NCI-H2171 (cell line): ENCODE measurements at places on chromosomes 11 and 22.

DNA sequence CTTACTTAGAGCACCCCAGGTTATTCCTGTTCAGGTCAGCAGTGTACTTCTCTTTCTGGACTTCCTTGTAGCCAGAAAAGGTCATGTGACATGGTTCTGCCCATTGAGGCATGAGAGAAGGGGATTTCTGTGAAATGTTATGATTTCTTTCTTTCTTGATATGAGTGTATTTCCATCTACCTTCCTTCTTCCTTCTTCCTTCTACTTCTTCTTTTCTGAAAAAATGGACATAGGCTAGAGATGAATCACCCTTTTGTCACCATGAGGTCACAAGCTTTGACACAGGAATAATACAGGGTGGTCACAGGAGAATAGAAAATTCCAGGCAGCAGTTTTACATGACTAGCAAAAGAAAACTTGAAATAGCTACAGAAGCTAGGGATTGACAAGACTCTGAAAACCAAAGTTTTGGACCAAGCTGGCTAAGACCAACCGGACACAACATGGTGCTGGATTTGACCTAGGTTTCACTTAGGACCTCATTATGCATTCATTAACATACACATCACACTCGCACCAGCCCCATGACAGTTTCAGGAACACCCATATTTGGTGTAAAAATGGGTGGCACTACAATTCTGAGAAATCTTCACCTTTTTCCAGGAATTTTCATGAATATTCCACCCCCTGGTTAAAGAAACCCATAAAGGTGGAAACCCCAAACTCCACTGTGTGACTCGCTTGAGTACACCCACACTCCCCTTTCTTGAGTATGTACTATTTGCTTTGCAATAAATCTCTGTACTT lies 21.2 kb upstream of the MAP6 start:
- DNase-seq = no peak

GRCh38 chr11:132052342-132052741 lies 681.9 kb downstream of the NTM start:
- no peak for DNase-seq

DNA sequence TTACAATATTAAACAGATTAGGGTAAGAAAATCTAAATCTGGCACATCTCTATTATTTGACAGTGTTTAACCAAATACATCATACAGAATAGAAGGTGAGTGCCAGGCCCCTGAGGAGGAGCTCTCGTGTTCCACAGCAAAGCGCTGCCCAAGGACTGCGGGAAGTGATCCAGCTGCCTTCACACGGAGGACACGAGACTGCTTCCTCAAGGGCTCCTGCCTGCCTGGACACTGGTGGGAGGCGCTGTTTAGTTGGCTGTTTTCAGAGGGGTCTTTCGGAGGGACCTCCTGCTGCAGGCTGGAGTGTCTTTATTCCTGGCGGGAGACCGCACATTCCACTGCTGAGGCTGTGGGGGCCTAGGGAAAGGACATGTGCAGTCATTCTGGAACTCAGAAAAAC lies 71.1 kb downstream of the NCAPD3 start:
- DNase-seq = no peak

GRCh38 chr11:10838881-10839280 lies 19.0 kb downstream of the ZBED5 start:
- DNase-seq = no peak

- DNase-seq = no peak
Observed at GRCh38 chr11:77789731-77790476, 30.6 kb downstream of the RSF1 start.

- DNase-seq = no peak
Observed at GRCh38 chr11:35151241-35151640, 12.3 kb downstream of the CD44 start.

DNA sequence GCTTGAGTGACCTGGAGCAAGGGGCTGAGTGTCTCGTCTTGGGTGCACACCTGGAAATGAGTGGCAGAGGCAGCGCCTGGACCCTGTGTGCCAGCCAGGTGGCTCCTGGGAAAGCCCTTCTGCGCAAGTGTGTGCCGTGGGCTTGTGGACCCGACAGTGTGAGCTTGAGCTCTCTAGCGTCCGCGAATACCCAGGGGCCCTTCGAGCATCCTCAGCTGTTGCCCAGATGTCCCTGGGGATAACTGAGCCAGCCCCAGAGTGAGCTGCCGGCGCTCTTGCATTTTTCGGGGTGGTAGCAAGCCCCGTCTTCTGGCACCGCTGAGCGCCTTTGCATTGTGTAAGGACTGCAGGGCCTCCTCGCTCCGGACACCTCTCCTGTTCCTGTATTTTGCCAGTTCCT lies 399.2 kb downstream of the TBC1D22A start:
- peak; percentile 27 for DNase-seq

DNA sequence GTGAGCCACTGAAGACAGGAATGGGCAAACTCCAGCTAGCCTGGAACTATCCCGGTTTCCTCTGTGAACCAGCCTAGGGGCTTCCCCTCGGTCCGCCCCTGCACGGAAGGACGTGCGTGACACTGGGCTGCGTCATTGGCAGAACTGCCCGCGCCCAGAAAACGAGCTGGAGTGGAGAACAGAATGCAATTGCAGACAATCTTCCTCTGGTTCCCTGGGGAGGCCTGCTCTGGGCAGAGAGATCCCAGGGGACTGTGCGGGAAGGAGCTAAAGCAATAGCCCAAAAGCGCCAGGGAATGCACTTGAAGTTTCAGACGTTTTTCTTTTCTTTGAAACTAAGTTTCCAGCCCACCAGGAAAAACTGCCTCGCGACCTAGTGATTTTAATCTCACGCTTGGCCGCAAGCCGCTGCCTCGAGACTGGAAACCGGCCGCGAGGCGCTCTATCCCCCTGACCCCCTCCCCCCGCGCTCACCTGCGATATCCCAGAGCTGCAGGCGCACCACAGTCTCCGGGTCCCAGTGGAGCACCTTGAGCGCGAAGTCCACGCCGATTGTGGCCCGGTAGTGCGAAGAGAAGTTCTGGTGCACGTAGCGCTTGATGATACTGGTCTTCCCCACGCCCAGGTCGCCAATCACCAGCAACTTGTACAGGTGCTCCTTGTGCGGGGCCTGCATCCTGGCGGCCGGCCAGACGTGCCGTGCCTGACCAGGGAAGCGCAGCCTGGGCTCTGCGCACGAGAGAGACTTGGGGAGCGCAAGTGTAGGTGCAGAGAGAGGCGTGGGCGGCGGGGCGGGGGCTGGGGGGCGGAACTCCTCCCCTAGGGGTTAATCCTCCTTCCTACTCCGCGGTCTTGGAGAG lies at the start of gene RAB38:
Gene RAB38 (minus strand): TSS at position 735 of the 860 bp plus-strand sequence. CDS start 59 bp downstream, at position 676.
- DNase-seq = no peak

GRCh38 chr22:29705651-29706050 lies 14.2 kb upstream of the CABP7 start:
- DNase-seq = no peak
